Panc1 (cell line): ENCODE measurements at places on chromosomes 11 and 22.

DNA sequence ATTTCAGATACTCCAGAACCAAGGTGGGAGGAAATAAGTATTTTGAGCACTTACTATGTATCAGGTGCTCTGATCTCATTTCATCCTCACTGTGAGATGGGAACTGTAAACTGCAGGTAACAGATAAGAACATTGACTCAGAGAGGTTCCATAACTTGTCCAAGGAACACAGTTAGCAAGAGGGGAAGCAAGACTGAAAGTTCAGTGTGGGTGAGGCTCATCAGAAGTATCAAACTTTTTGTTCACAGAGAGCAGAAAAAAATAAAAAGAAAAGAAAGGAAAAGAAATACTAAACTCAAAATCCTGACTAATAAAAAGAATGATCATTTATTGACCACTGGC lies 37.1 kb downstream of the RAB30 start:
- no peak for DNase-seq

DNA sequence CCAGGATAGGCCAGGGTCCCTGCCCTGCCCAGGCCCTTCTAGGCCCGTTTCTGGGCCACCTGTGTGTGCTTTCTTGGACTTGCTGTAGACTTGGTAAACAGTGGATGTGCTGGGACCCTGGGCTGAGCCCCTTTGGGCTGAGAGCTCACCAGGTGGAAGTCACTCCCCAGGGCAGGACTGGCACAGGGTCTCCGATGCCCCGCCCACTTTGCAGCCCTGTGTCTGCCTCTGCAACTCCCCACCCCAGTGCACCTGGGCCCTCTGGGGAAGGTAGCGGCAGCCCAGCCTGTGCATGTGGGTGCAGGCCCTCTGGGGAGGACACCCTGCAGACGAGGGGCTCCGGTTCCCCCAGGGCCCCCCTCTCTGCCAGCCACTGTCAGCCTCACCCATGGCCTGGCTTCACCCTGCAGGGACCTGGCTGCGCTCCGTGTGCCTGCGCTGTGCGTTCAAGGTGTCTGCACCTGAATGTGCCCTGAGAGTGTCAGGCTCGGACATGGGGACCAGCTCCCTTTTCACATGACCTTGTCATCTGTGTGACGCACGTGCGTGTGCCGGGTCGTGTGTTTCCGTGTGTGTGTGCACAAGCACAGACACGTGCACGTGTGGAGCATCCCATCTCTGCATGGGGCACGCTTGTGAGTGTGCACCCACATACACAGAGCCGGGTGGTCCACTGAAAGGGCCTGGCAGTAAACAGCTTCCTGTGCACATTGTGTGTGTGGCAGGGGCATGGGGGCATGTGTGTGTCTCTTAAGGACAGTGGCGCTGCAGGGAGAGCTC lies 118.5 kb downstream of the KCNQ1OT1 start:
- no peak for DNase-seq

DNA sequence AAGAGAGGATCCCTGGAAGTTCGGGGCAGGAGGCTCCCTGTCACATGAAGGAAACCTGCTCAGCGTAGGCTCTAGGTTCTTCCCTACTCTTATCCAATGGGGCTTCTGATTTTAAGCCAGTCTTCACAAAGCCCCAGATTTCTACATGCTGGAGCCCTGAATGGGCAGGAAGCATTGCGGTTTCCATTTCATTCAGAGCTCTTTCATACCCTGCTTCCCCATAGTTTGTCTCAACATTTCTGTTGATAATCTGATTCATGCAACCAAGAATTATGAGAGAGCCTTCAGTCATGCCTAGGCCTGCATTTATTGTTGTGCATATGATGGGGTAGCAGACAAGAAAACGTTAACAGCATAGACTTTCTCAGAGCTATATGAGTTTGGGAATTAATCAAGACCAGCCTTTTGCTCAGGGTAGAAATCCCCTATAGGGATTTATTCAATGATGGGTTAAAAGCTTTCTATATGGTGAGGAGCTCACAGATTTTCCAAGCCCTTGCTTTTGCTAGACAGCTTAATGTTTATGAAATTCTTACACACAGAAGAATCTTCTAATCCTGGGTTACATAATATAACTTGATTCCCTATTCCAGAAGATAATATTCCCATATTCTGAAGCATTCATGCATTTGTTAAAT lies 15.9 kb downstream of the OR51B4 start:
- DNase-seq: no peak

- no peak for DNase-seq
Measured at GRCh38 chr11:70108250-70108649, 30.1 kb downstream of the ANO1 start.

DNA sequence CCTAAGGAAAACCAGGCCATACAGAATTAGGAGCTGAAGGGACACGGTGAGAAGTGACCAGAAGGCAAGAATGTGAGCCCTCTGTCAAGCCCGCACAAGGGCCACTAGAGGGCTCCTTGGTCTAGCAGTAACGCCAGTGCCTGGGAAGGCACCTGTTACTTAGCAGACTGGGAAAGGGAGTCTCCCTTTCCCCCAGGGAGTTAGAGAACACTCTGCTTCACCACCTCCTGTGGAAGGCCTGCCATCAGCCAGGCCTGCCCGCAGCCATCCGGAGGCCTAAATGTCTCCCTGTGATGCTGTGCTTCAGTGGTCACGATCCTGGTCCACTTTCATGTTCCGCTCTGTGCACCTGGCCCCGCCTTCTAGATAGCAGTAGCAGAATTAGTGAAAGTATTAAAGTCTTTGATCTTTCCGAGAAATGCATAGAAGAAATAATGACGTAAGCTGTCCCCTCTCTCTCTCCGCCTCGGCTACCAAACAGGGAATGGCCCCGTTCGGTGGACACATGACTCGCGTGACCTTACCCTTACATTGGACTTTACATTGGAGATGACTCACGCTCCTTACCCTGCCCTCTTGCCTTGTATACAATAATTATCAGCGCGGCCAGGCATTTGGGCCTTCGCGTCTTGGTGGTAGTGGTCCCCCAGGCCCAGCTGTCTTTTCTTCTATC lies 10.7 kb upstream of the GSTP1 start:
- DNase-seq: no peak

GRCh38 chr11:16091862-16092261 lies 264.5 kb downstream of the SOX6 start:
- DNase-seq: no peak

DNA sequence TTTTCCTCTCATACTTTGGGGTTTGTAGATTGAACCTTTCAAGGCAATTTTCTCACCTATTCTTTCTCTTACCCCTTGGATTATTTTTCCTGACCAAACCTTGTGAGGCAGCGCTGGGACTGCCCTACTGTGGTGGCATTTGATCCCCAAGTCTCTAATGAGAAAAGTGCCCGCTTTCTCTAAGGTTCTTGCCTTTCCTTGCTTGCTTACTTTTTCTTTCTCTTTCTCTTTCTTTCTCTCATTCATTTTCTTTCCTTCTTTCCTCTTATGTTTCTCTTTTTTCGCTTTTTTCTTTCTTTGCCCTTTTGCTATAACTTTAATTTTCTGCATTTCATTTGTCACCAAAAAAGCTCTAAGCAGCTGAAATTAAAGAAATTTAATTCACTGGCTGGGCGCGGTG lies 40.7 kb upstream of the ADSL start:
- DNase-seq: no peak

DNA sequence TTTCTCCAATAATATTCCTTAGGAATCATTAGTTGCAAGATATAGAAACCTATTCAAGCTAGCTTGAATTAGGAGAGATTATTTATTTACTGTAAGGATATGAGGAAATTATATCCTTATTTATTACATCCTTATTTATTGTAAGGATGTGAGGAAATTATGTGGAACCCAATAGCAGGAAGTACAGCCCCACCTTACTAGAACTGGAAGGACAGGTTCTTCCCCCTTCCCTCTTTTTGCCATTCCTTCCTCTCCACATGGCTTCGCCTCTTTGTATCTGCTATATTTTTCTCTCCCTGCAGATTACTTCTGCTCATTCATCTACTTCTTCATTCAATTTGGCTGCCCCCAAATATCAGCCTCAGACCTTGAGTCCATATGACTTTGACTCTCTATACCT lies 49.5 kb upstream of the B3GNT6 start:
- no peak for DNase-seq

- peak; percentile 53 for DNase-seq
Measured at GRCh38 chr11:28146123-28146751, 38.0 kb downstream of the METTL15 start.

DNA sequence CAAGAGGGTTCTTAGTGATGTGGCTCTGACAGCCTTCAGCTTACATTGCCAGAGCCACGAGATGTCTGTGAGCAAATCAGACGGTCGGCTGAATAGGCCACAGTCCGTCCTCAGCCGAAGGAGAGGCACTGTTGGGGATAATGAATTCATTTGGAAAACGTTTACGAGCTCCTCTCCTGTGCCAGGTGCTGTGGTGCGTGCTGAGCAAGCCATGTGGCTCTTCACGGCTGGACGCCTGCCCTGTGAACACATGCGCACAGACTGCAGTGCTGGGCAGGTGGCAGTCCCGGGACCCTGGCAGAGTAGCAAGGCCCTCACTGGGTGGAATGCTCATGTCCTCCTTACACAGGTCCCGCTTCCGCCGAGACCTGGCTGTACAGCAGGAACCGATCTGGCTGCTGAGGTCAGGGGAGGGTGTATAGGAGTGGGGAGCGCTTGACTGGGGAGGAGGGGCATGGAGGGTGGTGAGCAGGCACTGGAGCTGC lies 6.8 kb downstream of the TBC1D22A start:
- no peak for DNase-seq

DNA sequence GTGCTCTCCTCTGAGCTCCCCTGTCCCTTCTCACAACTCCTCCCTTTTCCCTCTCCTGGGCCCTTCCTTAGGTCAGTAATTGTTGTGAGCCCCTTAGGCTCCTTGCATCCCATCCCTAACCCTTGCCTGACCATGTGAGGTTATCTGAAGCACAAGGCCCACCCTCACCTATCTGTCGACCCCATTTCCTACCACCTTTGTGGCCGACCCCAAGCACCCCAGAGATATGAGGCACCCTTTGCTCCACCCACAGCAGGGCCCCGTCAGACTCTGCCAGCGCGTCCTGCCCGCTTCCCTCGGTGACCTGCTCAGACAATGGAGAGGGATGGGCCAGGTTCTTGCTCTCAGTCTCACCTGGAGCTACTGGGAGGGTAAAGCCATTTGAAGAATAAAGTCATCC lies 1.3 kb downstream of the GNG3 start:
- no peak for DNase-seq

GRCh38 chr11:131254254-131254653 lies 116.2 kb upstream of the NTM start:
- DNase-seq: no peak

- DNase-seq: no peak
Measured at GRCh38 chr11:91986218-91986617, 238.4 kb upstream of the FAT3 start.

DNA sequence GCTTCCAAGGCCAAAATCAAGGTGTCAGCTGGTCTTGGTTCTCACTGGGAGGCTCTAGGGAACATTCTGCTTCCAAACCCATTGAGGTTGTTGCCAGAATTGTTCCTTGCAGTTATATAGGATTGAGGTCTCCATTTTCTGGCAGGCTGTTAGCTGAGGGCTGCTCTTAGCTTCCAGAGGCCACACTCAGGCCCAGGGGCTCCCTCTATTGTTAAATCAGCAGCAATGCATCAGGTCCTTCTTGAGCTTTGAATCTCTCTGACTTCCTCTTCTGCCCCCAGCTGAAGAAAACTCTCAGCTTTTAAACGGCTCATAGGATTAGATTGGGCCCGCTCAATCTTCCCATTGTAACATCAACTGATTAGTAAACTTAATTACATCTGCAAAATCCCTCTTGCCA lies 39.3 kb upstream of the BSX start:
- DNase-seq: no peak

DNA sequence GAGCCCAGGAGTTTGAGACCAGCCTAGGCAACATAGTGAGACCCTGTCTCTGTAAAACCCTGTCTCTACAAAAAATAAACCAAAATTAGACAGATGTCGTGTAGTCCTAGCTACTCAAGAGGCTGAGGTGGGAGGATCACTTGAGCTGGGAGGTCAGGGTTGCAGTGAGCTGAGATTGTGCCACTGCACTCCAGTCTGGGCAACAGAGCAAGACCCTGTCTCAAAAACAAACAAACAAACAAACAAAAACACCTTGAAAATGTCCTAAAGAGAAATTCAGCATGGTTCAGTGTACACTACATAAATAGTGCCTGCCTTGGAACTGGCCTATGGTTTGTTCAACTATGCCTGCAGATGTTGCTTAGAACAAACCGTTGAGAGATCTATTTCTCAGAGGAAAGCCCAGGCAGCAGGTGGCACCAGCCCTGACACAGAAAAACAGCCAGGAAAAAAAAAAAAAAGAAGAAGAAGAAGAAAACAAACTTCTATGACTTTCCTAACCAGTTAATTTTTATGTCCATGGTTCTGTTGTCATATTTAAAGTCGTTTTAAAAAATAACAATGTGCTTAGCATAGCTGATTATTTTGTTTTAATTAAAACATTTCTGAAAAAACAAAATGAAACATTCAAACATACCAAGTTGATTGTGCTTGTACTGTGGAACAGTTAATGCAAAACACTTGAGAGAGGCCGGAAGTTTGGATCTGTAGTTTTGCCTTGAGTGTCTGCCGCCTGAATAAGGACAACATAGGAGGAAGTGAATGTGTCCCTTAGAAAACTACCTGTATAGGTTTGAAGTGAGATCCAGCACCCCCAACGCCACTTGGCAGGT lies 5.4 kb downstream of the KREMEN1 start:
- no peak for DNase-seq

DNA sequence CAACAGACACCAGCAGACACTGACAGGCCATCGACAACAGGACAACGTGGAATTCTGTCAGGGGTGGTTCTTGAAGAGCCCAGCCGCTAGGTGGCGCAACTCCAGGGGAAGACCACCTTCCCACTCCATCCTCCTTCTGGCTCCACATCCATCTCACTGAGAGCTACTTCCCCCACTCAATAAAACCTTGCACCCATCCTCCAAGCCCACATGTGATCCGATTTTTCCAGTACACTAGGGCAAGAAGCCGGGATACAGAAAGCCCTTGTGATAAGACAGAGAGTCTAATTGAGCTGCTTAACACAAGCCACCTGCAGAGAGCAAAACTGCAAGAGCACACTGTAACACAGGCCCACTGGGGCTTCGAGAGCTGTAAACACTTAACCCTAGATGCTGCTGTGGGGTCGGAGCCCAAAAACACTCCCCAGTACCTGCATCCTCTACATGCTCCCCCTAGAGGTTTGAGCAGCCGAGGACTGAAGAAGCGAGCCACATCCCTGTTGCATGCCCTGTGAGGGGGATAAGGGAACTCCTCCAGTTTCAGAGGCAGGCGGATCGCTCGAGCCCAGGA lies 11.5 kb upstream of the RAB39A start:
- peak; percentile 47 for DNase-seq
